ENCODE measurements at places on chromosomes 2 and 18.

DNA sequence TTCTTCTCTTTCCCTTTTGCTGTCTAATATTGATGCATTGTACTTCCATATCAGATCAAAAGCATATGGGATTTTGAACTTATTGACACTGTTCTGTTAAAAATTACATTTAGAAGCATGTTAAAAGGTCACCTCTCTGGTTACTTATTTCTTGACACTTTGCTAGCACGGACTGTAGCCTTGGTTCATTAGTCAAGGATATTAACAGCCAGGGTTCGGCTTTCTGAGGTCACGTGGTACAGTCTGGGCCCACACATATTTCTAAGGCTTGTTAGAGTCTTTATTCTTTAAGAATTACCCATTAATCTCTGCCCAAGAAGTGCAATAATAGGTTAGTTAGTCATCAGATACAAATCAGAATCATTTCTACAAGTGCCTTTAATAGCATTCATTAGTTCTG is 1035.8 kb upstream of the FANCL start:
- DNase-seq = no peak

DNA sequence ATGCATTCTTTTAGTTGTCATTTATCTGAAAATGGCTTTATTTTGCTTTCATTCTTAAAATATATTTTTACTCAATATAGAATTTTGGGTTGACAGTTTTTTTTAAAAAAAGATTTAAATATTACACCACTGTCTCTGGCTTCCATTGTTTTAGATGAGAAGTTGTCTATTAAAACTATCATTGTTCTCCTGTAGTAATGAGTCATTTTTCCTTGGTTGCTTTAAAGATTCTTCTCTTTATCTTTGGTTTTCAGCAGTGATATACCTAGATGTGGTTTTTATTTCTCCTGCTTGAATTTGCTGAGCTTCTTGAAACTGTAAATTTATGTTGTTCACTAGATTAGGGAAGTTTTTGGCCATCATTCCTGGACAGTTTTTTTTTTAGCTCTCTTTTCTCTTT is 26.7 kb upstream of the DLX2 start:
- DNase-seq = no peak

- DNase-seq = no peak
Measured at GRCh38 chr2:18787726-18788125, 198.4 kb upstream of the NT5C1B start.

- no peak for DNase-seq
Measured at GRCh38 chr2:99425022-99425421, 64.8 kb downstream of the REV1 start.

- no peak for DNase-seq
Measured at GRCh38 chr18:31716362-31716761, 32.0 kb upstream of the B4GALT6 start.

DNA sequence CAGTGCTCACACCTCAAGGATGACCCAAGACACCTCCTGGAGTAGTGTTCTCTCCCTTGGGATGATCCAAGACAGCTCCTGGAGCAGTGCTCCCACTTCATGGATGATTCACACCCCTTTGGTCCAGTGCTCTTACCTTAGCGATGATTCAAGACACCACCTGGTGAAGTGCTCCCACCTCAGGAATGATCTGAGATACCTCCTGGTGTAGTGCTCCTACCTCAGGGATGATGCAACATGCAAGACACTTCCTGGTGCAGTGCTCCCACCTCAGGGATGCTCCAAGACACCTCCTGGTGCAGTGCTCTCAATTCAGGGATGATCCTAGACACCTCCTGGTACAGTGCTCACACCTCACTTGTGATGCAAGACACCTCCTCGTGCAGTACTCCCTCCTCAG is 123.1 kb downstream of the ASB1 start:
- DNase-seq = no peak

DNA sequence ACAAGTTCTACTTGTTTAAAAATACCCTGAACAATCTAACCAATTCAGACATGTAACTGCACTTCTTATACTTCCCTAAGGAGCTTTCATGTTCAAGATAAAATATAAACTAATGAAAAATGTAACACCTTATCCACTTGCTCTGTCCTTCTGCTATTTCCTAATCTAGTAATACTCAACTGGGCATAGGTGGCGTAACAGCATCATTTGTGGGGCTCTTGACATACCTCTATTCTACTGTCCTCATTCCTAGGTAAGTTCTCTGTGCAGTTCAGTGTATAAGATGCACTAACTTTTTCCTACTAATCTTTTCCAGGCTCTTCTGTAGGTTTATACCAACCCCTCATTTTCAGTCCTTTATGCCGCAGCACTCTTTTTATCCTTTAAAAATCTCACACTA is 36.7 kb downstream of the PRKD3 start:
- no peak for DNase-seq

DNA sequence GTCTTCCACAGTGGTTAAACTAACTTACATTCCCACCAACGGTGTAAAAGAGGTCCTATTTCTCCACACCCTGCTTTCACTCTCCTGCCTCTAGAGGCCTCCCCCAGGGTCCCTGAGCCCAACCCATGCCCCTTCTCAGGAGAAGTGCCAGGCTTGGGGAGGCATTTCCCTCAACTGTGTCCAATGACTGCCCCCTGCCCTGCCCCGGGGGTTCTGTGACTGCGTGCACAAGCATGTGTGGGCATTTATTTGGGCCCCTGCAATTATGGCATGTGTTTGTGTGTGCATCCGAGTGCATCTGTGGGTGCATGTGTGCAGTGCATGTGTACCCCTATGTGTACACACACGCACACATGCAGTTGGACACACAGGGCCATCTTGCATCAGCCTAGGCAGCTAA is 57.3 kb downstream of the INHBB start:
- DNase-seq = no peak

GRCh38 chr18:67766930-67767329 is 250.4 kb upstream of the DSEL start:
- DNase-seq = no peak

DNA sequence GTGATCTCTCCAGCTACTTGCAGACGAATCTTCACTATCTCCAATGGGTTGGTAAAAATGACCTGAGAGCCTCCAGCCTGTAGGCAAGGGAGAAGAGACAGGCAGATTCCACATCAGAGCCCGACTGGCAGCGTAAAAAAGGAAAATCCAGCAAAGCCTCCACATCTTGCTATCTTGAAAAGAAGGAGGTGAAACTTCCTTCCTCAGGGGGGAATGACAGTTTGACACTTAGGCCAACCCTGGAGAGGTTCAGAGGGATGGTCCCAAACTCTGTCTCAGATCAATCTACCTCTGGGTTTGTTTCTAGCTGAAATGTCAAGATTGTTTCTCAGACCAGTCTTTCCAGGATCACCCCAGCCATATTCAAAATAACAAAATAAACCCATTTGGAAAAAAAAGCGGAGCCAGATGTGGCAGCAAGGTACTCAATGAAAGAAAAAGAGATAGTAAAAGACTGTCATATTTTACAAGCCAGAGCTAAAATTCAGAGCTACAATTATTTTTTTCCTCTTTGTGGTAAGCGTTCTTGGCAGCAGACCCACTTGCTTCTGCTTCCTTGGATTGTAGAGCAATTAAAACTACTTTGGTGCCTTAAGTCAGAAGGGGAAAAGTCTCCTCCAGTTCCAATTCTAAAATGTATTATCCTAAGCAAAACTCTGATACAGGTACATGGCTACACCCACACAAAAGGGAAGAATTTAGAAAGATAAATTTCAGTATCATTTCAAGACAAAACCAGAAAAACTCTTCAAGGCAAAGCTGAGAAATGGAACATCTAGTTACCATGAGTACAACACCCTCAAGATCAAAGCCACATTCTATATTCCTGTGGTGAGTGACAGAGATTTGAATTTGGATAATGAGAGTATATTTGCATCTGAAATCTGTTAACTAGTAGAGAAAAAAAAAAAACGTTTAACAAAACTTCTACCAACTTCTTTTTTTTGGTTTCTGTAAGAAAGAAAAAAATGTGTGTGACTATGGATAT is 100.1 kb downstream of the SLC25A12 start:
- DNase-seq = no peak

GRCh38 chr2:4221845-4222244 is 518.5 kb downstream of the DCDC2C start:
- no peak for DNase-seq

- DNase-seq = no peak
Measured at GRCh38 chr2:113081488-113082210, 13.9 kb downstream of the IL1F10 start.

DNA sequence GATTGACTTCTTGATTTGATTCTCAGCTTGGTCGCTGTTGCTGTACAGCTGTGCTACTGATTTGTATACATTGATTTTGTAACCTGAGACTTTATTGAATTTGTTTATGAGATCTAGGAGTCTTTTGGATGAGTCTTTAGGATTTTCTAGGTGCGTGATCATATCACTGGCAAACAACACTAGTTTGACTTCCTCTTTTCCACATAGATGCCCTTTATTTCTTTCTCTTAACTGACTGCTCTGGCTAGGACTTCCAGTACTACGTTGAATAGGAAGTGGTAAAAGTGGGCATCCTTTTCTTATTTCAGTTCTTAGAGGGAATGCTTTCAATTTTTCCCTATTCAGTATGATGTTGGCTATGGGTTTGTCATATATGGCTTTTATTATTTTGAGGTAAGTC is 101.3 kb downstream of the OSBPL1A start:
- no peak for DNase-seq

GRCh38 chr2:118841828-118842461 is 5.5 kb downstream of the EN1 start:
- no peak for DNase-seq

GRCh38 chr2:187566266-187566665 is 12.0 kb upstream of the TFPI start:
- no peak for DNase-seq

DNA sequence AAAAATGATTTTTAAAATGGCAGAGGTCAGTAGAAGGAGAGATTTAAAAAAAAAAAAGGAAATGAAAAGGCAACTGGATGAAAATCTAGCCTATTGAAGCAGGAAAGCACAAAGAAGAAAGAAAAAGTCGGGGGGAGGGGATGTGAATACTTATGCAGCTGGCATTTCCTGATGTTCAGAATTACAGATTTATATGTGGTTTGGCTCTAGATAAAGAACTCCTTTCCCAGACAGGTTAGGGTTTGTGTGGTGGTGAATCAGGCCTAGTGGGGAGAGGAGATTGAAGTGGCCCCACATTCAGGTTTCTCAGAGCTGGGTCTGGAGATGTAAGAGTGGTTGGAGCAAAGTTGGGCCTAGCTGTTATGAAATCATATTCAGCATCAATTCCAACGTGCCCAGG is 394.4 kb downstream of the FIGN start:
- DNase-seq = no peak

DNA sequence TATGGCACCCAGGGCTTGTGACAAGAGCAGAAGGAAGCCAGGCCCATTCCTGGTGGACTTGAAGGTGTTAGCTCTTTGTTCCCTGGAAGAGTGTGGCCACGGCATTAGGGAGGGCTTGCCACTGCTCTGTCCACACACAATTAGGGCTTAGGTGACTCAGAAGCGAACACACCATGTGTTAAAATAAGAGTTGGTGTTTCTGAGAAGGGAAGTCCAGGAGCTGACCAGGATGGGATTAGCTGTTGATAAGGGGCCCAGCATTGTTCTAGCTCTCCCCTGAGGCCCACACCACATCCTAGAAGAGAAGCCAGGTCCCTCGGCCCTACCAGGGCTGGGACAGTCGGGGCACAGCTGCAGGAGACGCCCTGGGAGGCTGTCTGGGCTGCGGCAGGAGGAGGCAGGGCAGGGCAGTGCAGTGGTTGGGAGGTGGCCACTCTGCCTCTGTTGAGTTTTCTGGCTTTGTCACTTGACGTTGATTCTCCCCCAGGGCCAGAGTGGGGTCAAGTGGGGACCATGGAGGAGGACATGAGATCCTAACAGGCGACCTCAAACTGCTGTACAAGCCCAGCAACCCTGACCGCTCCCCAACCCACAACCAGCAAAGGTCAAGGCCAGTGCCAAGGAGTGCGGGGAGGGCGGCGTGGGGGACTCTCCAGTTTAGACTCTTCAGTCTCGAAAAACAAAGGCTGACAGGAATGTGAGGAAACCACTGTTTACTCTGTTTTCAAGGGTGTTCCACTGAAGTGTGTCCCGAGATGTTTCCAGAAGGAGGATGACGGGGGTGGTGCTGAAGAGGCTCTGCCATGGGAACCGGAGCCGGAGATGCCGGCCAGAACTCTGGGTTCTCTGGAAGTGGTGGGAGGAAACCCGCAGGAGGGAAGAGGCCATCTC is 16.8 kb downstream of the GNLY start:
- no peak for DNase-seq

GRCh38 chr2:233402789-233403188 is 48.5 kb downstream of the DGKD start:
- DNase-seq = no peak

GRCh38 chr2:187013058-187013457 is 164.1 kb upstream of the ZSWIM2 start:
- DNase-seq = no peak

GRCh38 chr2:228799208-228799588 is 471.9 kb downstream of the PID1 start:
- no peak for DNase-seq

DNA sequence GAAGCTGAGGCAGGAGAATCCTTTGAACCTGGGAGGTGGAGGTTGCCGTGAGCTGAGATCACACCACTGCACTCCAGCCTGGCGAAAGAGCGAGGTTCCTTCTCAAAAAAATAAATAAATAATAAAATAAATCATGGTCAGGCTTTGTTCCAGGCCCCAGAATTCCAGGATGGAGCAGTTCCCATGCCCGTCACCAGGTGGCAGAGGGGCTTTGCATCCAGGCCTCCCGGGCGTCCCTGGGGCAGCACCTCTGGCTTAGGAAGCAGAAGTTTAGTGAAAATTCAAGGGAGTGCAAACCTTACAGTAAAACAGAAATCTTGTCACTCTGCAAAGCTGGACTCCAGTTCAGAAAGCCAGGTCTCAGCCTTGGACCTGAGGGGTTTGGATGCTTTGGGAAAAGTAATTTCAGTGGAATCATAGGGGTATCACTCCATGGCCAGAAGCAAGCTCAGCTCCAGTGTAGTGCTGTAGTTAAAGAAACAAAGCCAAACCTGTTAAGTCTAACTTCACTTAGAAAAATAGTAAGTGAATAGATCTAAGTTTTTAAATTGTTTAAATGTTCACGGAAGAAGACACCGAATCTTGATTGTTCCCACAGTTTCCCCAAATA is 512.7 kb downstream of the CMPK2 start:
- DNase-seq = no peak

GRCh38 chr2:14428056-14428455 is 204.5 kb upstream of the LRATD1 start:
- DNase-seq = no peak

GRCh38 chr18:12327510-12328178 is 19.6 kb downstream of the TUBB6 start:
- DNase-seq = peak; percentile 53

DNA sequence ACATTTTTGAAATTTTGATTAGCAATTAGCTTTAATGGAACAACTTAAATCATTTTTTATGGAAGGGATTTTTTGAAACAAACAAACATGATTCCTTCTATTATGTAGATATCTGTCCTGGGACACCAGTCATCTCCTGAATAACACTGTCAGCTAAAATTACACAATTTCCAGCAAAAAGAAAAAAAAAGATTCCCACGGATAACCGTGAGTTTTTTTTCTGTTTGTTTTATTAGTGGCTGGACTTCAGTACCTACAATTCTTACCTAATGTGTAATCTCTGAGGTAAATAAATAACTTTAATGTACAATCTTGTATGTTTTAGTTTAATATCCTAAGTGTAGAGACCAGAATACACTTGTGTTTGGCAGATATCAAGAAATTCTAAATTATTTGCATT is 126.6 kb upstream of the KYNU start:
- no peak for DNase-seq
